DND-41 (cell line): ENCODE measurements at places on chromosomes 2 and 18.

DNA sequence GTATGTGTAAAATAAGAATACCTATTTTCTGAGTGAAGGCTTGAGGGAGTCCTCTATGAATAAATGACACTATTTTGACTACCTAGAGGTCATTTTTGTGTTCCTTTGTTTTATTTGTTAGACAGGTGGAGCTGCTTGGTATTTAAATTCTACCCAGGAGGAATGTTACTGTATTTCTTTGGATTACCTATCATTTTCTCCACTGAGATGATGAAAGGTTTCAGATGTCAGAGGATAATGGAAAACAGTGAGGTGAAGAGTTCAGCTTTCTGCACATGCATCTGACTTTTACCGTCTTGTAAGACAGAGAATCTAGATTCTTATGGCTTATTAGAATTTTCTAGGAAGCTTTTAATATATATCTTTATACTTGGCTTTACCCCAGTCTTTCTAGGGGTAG is 689.8 kb upstream of the NXPH2 start:
- no peak for DNase-seq

- no peak for DNase-seq
These were observed 4.9 kb downstream of the ATP5MC3 start for GRCh38 chr2:175176624-175177023.

DNA sequence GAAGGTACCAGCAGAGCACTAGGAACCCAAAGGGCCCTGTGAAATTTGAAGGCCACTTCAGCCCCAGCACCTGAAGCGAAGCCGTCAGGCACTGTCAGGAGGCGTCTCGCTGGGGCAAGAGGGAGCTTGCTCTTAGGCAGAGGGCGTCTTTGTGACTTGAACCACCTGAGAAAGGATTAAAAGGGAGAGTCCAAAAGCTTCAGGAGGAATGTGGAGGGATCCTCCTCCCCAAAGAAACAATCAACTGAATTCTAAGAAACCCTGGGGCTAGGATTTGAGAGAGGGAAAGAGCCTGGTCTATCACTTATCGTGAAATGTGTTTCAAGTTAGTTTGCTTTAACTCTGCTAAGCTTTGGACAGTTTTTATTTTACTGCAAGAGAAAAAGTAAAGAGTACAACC is 324.9 kb upstream of the SOX11 start:
- DNase-seq = no peak

DNA sequence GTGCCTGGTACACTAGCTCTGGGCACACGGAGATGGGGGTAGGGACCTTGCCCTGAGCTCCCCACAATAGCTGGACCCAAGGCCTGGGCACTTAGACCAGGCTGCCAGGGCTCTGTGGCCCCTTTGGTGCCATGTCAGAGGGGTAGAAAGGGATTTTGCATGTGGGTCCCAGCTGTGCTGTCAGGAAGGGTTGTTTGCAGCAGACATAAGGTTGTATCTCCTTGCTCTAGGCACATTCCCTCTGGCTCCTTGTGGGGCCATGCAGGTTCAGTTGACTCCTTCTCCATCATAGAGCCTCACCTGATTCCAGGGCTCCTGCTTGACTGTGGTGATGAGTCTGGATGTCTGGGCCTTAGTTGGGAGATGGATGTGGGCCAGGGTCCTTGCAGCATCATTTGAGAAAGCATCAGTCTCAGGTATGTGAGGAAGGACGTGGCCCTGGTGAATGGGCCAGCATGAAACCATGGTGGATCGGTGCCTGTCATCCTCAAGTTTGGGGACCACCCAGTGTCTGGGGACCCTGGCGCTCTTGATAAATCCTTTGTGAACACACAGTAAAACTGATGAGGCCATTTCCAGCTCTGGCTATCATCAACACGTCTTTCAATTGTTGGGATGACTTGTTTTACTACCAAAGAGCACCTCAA is 461.9 kb upstream of the HS6ST1 start:
- DNase-seq = peak; percentile 1

DNA sequence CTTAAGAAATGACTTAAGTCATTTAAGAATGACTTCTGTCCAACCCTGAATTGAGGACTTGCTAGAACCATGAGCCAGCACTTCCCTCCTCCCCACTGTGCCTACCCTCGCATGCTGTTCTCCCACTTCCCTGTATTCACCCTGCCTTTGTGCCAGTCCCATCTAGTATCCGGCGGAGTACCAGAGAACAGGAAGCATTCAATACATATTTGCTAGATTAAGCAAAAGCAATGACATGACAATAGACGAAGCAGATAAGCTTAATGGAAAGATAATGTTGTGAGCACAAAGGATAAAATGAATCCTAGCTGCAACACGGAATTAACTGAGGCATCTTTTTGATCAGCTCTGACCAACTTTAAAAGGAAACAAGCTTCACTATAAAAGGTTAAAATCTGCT is 328.5 kb downstream of the TDRD15 start:
- no peak for DNase-seq

DNA sequence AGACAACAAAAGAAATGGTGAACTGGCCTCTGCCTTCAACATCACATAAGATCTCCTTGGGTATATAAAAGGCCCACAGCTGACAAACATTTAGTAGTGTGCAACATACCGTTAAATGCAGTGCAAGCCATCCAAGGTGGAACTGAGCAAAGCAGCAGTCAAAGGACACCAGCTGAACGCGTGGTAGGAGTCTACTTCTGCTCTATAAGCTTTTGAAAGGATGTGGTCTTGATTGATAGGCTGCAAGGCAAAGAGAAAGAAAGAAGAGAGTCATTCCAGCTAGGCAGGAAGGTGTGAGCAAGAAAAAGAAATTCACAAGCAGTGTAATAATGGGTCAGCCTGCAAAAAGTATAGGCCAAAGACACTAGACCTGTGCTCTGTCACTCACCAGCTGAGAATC is 356.3 kb downstream of the SATB2 start:
- DNase-seq = no peak

DNA sequence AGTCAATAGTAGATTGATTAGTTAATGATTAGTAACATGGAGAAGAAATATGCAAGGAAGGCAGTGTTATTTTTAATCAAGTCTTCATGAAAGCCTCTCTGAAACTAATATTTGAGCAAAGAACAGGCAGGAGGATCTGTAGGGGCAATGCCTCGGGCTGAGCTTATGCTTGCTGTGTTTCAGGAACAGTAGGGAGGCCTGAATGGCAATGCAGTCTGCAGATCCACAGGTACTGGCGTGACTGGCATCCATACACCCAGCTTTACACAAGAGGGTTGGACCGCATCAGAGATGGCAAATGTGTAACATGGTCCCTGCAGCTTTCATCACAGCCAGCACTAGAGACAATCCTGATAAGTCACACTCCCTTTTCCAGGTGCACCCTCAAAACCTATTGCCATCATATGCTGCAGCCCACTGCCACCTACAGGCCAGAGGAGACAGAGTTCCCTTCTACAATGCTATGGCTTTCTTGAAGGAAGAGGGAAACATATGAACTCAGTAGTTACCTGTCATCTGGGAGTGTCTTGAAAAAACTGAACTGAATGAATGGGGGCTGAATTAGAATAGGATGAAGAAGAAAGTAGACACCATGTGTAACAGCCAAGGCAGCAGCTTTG is 582.4 kb upstream of the RAB6C start:
- peak; percentile 57 for DNase-seq

DNA sequence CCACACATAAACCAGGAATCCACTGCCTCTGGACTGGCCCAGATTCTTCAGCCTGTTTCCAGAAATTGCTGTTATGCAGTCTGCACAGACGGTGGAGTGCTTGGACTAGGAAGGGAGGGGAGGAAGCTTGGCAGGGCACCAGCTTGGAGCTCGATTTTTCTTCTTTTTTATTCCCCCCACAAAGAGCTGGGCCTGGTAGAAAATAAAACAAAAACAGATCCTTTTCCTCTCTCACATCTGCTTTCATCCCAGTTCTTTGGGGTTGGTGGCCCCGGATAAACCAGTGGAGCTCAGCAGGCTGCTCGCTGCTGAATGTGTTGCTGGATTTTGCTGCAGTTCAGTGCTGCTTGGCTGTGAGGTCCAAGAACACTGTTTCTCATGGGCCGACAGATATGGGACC is 16.0 kb downstream of the LRRTM1 start:
- DNase-seq = no peak

- no peak for DNase-seq
These were observed 48.8 kb downstream of the SLC66A2 start for GRCh38 chr18:79902640-79903039.

DNA sequence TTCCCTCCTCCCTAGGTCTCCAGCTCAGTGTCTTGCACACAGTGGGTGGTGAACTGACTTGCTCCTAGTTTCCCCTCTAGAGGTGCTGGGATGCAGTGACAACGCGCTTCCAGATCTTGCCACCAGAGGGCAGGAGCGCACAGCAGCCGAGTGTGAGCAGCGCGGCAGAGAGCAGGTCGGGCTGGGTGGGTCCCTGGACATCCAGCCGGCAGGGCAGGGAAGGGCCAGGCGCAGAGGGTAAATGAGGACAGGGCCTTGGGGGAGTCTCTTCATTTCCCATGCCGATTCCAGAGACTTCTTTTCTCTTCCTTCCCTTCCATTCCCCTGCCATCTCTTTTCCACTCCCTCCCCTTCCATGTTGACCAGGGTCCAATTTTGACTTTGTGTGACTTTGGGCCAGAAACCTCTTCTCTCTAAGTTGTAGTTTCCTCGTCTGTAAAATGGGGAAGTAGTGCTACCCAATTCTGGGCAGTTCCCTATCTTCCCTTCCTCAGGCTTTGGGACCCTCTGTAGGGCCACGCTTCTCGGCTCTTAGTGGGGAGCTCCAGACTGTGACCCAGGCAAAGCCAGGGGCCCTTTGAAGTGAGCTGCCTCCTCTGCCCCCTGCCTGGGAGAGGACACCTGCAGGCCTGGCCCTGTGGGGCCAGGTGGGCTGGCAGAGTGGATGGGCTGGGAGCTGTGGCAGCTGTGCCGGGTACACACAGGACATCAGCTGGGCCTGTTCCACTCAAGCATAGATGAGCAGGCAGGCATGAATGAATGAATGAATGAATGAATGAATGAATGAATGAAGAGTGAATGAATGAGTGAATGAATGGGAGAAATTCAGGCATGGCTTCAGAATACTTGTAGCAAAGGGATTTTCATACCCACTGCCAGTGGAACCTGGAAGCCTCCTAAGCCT is 43.3 kb upstream of the TAF1B start:
- peak; percentile 85 for DNase-seq

DNA sequence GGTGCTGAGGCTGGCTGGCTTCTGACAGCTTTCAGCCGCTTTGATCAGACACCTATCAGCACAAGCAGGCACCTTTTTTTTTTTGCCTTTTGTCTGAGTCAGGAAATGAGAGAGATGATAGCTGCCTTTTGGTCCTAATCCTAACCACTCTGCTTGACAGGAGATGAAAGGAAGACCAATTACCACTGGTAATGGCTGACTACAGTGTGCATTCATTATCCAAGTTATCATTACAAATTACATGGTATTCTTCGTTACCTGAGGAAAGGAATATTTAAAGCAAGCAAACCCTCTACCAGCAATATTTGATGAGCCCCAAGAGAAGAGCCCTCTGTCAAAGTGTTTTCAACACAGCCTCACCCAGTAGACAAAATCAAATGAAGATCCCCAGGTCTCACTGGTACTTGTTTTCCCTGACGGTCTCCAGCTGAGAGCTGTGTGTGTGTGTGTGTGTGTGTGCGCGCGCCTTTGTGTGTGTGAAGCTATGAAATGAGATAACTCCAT is 925.7 kb downstream of the DCDC2C start:
- DNase-seq = peak; percentile 9

- no peak for DNase-seq
These were observed 161.1 kb downstream of the CAMKMT start for GRCh38 chr2:44522846-44523245.

GRCh38 chr2:150383587-150383986 is 103.9 kb downstream of the RND3 start:
- DNase-seq = no peak

DNA sequence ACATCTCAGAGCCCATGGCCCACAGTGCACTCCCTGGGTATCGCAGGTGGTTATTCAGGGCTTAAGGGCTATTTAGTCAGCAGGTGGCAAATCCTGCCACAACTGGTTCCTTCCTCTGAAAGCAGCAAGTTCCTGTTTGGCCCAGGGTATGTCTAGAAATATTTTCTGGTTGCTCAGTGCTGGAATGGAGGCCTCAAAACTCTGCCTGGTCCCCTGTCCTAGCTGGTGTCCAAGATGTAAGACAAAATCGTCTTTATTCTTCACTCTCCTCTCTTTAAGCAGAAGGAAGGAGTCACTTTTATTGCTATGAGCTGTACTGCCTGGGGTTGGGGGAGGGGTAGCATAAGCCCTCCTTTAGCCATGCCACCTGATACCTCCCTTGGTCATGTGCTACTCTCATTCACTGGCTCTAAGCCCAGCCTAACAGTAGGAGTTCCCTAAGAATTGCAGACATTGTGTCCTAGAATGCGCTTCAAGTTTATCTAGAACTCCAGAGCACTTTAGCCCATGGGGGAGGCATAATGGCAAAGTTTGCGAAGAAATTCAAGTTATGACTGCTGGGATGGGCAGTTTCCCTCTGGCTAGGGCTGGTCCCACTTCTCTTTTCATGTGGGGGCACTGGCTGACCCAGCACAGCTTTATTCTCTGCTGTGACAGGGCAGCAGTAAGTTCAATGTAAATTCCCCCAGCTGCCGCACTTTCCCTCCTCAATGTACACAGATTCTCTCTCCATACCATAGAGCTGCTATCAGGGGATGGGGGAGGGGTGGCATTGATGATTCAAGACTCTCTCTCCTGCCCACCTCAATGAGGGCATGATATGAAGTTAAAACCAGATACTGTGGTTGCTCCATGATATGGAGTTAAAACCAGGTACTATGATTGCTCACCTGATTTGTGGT is 27.1 kb upstream of the CWC22 start:
- no peak for DNase-seq
